Glutamatergic neuron (in vitro differentiated cells): ENCODE measurements at places on chromosomes 2 and 18. TPM values are rescaled to one million over a fixed set of nuclear protein-coding genes. Genes with fewer than 3 reads are reported as not detected.

The CNGA3 gene
- total RNA-seq = 7.6 TPM

The MAPRE2 gene
- 127 TPM for total RNA-seq

The LINC00305 gene
- not detected for total RNA-seq

The ADAM23 gene
- total RNA-seq = 16.4 TPM

DNA sequence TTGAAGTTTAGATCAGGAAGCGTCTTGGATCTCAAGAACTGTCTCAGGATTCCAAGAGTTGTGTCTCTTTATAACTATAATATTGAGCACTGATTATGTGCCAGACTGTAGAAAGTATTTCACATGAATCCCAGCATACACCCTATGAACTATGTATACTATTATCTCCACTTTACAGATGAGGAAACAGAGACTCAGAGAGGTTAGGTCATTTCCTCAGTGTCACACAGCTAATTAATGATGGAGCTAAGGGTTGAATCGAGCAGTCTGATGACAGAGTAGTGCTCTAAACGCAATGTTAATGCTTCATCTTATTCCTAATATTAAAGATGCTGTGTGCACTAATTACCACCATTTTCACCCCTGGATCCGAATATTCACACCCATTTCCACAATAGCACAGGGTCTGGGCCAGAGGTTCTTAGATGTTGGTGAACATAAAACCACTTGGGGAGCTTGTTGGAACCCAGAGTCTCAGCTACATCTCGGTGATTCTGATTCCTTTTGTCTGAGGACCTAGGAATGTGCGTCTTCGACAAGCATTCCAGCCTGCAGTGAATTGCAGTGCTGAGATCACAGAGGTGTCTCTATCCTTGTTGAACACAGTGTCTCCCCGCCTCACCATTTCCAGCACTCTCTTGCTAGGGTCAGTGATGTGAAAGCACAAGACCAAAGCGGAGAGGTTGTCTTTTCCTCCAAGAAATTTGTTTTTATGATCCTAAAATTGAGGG, 213.8 kb downstream of the SP3 start:
- DNase-seq = no peak
- H3K36me3 ChIP-seq = no peaks in the 10 kb centered on the region

DNA sequence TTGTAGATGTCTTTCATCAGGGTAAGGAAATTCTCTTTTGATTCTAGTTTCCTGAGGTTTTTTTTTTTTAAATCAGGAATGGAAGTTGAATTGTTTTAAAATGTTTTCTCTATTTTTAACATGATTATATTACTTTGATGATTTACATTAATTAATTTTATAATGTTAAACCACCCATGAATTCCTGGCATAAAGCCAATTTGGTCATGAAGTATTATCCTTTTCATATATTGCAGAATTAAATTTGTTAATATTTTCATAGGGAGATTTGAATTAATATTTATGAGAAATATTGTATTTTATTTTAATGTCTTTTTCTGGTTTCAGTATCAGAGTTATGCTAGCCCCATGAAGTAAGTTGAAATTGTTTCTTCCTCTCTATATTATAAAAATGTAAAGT, 144.6 kb downstream of the MAIP1 start:
- no peaks in the 10 kb centered on the region for H3K36me3 ChIP-seq
- no peak overlapping the region for H3K27ac ChIP-seq
- H3K4me1 ChIP-seq = peaks cover 12% of the 10 kb centered on the region
- no peak overlapping the region for H3K4me3 ChIP-seq

- H3K4me1 ChIP-seq = no peaks in the 10 kb centered on the region
- H3K36me3 ChIP-seq = peaks cover 35% of the 10 kb centered on the region
- no peak overlapping the region for H3K27ac ChIP-seq
- DNase-seq = no peak
Observed at GRCh38 chr2:160087854-160088745, 25.7 kb upstream of the PLA2R1 start.
